NCI-H2107 (cell line): ENCODE measurements at places on chromosomes 2 and 18.
A peak's percentile ranks its signal among the peaks of the same experiment; 100 is the strongest.

GRCh38 chr2:176565641-176566323, 296.5 kb downstream of the MTX2 start:
- DNase-seq, result no peak

DNA sequence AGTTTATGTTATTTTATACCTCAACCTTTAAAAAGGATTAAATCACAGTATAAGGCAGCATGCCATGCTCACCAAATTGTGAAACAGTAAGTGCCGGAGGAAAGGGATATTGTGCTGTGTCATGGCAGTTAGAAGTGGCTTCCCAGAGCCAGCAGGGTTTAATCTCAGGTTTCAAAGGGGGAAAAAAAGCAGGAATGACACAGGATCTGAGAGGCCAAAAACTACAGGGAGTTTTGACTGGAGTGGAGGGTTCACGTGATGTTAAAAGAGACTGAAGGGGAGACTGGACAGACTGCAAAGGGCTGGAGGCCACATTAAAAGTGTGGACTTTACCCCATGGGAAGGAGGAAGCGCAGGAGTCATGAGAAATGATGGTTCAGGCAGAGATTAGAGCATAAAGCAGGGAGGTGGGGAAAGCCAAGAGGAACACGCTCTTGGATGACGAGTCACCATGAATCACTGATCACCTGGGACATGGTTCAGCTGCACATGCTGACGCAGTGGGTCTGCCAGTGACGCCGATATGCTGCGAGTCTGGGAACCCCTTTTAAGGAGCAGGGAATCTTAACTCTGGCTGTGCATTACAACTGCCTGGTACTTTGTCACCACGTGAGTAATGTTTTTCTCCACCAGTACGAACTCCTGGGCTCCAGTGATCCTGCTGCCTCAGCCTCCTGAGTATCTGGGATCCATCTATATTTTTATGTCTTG, 6.1 kb downstream of the CHMP1B start:
- no peak for DNase-seq

- no peak for DNase-seq
Observed at GRCh38 chr18:21194871-21195771, 46.9 kb upstream of the GREB1L start.

DNA sequence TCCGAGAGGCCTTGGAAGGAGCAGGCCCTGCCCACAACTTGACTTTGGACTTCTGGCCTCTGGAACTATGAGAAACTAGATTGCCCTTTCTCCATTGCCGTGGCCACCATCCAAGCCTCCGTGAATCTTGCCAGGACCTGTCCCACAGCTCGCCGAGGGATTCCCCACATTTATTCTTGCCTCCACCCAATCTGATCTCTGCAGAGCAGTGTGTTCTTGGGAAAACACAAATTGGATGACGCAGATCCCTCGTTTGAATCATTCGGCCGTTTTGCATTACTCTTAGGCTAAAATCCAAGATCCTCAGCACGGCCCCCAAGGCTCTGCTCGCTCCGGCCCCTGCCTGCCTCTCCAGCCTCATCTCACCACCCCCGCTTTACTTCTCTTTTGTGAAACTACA, 364.2 kb downstream of the ZNF516 start:
- no peak for DNase-seq

DNA sequence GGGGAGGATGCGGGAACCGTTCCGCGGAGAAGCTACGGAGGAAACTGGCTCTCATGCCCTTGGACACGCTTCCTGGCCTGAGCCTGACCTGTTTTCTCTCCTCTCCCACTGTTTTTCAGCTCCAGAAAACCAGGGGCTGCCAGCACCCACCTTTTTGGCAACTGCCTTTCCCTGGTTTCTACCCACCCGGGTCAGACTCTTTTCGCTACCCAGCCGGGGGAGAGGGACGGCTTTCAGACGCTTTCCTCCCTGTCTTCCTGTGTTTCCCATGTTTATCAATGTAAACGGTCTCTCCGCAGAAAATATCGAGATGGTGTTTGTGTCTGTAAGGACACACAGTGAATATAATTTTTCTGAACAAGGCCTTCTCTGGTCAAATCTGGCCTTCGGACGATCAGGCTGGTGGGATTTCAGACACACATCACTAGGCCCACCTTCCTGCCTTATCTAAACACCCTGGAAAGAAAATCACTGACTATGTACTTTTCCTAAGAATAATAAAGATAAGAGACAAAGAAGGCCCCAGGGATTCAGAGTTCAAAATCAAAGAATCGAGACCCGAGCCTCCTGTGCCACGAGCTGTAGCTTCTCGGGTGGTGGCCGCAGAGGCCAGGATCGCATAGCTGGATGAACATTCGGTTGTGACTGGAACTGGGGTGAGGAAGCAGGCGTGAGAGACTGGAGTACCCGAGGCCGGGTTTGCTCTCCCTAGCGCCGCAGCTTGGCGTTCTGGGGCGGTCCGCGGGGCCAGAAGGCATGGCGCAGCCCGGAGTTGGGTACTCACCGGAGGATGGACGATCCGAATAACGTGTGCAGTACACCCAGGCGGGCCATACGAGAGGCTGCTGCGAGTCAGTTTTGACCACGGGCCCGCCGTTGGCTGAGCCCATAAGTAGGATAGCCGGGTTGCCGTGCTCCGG, 1.7 kb downstream of the EN1 start:
- DNase-seq, result no peak

GRCh38 chr2:173044686-173045085, 31.0 kb upstream of the MAP3K20 start:
- DNase-seq, result no peak

DNA sequence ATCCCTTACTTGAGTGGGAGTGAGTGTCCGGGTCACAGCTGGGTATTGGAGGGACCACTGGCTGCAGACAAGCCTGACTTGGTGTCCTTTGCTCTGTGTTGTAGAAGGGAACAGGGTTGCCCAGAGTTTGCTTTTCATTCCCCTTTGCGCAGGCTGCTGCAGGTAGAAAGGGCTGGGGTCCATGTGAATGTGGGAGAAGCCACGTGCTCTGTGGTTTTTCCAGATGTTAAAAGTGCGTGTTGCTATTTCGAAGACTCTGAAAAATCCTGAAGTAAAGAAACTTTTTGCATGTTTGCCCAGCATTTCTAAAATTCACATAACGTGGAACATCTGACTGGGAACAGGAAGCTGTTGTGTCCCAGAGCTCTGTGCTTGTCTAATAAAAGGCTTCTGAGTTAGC, 28.8 kb downstream of the GLI2 start:
- DNase-seq, result no peak

DNA sequence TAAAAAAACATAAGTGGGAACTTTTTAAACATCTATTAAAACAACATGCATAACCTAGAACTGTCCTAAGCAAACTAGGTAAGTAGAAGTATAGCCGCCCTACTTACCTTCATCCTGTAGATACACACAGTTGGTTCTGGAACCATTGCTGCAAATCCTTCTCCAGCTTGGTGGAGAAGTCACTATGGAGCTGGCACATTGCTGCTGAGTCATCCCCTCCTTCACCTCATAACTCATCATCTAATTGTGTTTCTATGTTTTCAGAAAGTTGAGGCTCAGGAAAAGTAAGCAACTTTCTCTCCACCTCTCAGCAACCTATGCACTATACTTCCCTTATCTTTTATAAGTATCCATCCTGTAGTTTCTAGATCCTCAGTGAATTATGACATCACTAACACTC, 269.8 kb upstream of the MMADHC start:
- no peak for DNase-seq

DNA sequence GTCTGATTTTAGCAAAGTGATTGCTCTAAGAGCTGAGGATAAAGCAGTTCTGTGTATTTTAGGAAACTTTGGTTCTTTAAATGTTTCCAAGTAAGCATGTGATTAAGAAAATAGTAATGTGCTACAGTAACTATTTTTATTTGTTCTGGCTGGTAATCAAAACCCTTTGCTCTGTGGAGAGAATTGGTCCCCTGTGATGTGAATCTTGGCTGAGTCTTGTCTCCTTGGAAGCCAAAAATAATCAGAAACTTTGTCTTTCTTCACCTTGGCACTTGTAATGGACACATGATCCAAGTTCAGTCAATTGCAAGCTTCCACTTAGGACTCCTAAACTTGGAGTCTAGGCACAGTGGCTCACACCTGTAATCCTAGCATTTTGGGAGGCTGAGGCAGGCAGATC, 422.7 kb upstream of the CDH20 start:
- DNase-seq, result no peak

DNA sequence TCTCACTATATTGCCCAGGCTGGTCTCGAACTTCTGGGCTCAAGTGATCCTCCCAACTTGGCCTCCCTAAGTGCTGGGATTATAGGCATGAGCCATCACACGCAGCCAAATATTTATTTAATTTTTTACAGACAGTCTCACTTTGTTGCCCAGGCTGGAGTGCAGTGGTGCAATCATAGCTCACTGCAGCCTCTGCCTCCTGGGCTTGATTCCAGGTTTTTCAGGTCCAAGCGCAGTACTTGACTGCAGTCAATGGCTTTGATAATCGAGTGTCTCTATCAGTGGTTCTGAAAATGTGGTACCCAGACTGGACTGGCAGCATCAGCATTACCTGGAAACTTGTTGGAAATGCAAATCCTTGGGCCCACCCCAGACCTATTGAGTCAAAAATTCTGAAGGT, 63.1 kb downstream of the PLB1 start:
- DNase-seq, result no peak

GRCh38 chr2:14678761-14679160, 46.2 kb downstream of the LRATD1 start:
- DNase-seq, result no peak

DNA sequence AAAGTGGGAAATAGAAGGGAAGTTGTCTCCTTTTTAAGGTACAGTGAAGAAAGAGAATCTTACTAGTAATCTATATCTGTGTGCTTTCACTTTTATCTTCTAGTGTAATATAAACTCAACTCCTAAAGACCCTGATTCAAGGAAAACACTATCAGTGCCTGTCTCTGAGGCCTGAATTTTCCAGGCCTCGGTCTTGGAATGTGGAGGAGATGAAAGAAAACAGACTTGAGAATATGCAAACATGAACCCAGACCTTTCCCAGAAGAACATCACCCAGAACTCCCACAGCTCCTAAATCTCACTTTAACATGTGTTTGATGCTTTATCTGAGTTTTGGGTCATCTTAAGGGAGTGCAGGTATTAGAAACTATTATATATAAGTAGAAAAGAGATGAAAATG, 51.8 kb downstream of the EPB41L5 start:
- DNase-seq, result no peak

GRCh38 chr2:73979686-73980085, 5.0 kb upstream of the TET3 start:
- no peak for DNase-seq

GRCh38 chr2:241273210-241274020, 42.1 kb downstream of the HDLBP start:
- no peak for DNase-seq

- no peak for DNase-seq
Observed at GRCh38 chr2:14843507-14844204, 211.1 kb downstream of the LRATD1 start.

DNA sequence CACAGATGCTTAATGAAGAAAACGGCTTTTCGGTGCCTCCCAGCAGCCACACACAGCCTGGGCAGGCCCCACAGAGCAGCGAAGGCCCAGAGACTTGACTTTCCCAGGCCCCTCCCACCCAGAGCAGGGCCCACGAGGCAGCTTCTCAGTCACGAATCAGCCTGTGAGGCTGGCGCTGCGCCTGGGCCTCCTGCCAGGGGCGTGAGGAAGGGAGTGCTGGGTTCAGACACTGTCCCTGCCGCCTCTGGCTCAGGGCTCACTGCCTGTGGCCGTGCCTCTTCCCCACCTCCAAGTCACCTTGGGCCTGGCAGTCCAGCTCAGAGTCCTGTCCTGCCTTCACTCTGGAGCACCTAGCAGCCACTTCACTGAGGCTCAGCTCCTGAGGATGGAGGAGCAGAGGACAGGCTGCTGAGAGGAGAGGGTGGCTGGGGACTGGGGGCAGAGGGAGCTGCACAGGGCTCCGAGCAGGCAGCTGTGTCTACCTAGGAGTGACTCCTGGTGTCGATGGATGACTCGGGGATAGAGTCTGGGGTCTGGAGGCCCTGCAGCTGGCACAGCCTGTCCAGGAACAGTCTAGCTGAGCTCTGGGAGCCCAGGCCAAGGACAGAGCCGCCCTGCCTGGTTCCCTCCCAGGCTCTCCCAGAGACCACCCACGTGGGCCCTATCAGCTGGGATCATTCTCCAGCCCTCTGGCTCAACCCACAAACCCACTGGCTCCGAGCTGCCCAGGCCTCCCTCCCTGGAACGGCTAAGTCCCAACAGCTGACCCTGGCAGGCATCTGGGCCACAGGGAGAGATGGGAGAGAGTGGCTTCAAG, 36.4 kb upstream of the FOSL2 start:
- DNase-seq, result no peak

- no peak for DNase-seq
Observed at GRCh38 chr2:179862898-179863458, 1.6 kb upstream of the ZNF385B start.

- DNase-seq, result no peak
Observed at GRCh38 chr2:154331784-154332183, 366.7 kb upstream of the KCNJ3 start.

DNA sequence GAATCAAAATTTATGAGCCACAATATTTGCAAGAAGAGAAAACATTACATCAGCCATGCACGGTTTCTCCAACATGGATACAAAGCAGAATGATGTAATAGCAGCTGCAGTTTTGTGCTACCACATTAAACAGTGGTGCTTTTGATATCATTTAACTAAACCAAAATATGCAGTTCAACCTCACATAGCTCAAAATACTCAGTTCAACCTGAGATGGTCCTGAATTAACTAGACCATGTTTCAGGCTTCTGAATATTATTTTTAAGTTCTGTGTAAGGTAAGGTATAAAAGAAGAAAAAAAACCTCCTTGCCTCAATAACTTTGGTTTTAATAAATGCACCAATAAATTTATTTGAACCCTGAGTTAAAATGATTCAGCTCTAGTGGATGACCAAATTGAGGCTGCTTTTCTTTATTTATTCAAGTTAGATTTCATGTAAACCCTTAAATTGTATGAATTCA, 18.8 kb upstream of the TSPYL6 start:
- peak; percentile 11 for DNase-seq

GRCh38 chr2:219466816-219467735, 31.6 kb upstream of the GMPPA start:
- no peak for DNase-seq

- DNase-seq, result no peak
Observed at GRCh38 chr2:223058952-223059716, 7.1 kb downstream of the KCNE4 start.

GRCh38 chr2:30847329-30847728, 40.1 kb upstream of the CAPN13 start:
- DNase-seq, result no peak

- no peak for DNase-seq
Observed at GRCh38 chr2:213279116-213279620, 5.1 kb upstream of the SPAG16 start.

- no peak for DNase-seq
Observed at GRCh38 chr2:176585791-176586190, 316.5 kb downstream of the MTX2 start.
